Hypothalamus (tissue), 51 donors: ENCODE measurements at places on chromosomes 3 and 15.

- peak; percentile 51 for DNase-seq
Observed at GRCh38 chr3:3798631-3799113, 559 bp upstream of the LRRN1 start.

DNA sequence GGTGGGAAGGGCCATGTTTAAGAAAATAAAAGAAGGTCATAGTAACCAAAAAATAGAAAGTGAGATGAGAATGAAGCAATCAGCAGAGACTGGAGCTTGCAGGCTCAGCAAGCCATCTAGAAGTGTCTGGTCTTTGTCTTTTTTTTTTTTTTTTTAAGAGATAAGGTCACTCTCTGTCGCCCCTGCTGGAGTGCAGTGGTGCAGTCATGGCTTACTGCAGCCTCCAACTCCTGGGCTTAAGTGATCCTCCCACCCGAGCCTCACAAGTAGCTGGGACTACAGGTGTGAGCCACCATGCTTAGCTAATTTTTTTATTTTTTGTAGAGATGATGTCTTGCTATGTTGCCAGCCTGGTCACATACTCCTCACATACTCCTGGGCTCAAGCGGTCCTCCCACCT lies 36.2 kb downstream of the GXYLT2 start:
- no peak for DNase-seq

- no peak for DNase-seq
Observed at GRCh38 chr3:75248974-75249373, 415.2 kb upstream of the FRG2C start.

GRCh38 chr15:52870015-52870414 lies 79.9 kb upstream of the ONECUT1 start:
- DNase-seq, result no peak

GRCh38 chr3:128806588-128806987 lies 72.8 kb upstream of the ACAD9 start:
- DNase-seq, result no peak

- DNase-seq, result no peak
Observed at GRCh38 chr3:18655827-18656226, 230.7 kb upstream of the SATB1 start.

DNA sequence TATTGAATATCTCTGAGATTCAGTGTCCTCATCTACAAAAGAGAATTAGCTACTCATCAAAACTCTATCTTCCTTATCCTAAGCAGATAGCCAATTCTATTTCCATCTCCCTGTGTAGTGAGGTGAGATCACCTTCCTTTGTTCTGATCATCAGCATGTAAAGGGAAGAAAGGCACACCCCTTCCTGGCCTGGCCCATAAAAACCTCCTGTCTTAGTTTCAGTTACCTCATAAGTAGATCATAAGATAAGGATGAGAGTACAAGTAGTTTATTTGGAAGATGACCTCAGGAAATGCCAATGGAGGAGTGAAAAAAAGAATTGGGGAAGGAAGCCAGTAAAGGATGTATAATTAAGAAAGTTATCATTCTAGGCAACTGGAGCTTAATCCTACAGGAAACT lies 114.5 kb upstream of the GADL1 start:
- DNase-seq, result no peak

DNA sequence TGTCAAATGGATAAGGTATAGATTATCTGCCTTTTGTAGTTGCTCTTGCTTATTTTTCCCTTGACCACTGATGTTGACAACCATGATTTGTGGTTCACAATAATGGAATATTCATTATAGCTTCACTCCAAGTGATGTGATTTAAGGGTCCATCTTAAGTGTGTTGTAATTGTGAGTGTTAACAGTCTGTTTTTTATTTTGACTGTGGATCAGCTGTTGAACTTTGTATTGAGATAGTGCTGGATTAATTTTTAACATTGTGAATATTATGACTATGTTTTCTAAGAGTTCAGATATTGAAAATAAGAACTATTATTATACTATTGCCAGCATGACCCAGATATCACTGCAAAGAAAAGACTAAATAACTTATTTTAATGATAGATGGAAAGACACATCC lies 8.6 kb upstream of the GASK1A start:
- no peak for DNase-seq

GRCh38 chr15:87144775-87145174 lies 1065.1 kb downstream of the AGBL1 start:
- no peak for DNase-seq

GRCh38 chr3:46523556-46523955 lies 25.8 kb downstream of the RTP3 start:
- DNase-seq, result no peak

DNA sequence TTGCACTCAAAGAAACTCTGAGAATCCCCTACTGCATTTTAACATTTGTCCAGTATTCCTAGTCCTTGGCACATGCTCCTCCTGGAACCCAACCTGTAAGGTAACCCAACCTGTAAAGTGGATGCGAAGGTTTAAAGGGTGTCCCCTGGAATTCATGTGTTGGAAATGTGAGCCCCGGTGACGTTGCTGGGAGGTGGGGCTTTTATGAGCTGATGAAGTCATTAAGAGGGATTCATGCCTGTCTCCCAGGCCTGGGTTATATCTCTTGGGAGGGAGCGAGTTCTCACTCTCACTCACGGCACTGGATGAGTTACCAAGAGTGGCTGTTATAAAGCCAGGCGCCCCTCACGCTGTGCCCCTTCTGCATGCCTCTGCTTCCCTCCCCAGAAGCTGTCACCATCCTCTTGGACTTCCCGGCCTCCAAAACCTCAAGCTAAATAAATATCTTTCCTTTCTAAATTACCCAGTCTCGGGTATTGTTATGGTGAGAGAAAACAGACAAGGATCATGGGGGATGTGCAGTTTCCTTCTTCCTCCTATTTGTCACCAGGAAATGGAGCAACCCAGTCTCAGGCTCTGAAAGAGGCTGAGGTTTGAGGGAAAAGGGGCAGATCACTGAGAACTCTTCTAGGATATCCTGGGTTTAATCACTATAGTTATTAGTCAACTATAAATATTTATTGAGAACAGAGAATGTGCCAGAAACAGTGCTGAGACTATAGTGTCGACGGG lies 7.6 kb downstream of the XXYLT1 start:
- no peak for DNase-seq

DNA sequence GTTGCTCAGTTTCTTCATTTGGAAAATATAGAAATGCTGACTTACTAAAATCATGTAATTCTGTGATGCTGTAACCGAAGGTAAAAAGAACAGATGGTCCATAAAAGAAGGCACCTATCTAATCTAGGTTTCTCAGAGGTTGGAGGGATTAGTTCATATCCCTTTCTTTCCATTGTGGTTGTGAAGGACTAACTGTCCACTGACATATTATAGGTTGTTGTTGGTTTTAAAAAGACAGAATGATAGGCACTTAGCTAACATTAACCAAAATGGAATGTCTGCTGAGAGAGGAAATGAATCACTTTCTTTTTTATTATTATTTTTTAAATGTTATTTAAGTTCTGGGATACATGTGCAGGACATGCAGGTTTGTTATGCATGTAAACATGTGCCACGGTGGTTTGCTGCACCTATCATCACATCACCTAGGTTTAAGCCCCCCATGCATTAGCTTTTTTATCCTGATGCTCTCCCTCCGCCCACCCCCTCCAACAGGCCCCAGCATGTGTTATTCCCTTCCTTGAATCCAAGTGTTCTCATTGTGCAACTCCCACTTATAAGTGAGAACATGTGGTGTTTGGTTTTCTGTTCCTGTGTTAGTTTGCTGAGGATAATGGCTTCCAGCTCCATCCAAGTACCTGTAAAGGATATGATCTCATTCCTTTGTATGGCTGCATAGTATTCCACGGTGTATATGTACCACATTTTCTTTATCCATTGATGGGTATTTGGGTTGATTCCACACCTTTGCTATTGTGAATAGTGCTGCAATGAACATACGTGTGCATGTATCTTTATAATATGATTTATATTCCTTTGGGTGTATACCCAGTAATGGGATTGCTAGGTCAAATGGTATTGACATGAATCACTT lies 45.8 kb downstream of the ALDH1A2 start:
- DNase-seq, result no peak

GRCh38 chr3:58217209-58217811 lies 6.5 kb upstream of the DNASE1L3 start:
- peak; percentile 66 for DNase-seq

DNA sequence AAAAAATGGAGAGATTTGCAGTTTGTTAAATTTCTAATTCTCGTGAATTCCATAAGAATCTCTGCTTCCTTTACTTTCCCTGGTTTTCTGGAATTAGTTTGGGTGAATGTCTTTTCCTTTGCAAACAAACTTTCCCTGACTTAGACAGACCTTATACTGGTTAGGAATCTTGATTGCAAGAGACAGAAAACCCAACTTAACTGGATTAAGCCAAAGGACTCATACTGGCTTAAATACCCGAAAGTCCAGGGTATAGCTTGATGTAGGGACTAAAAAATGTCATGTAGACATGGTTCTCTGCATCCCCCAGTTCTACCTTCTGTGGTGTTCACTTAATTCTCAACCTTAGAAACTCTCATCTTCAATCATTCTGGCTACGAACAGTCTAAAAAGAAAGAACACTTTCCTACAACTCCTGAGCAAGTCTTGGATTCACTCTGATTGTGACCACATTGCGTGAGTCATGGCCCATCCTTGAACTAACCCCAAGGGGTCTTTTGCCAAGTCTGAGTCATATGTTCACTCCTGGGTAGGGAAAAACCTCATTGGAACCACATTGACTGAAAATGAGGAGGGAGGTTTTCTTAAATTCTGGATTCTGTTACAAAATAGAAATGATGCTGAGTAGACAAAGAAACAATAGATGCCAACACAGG lies 136.0 kb upstream of the DAZL start:
- DNase-seq, result no peak

DNA sequence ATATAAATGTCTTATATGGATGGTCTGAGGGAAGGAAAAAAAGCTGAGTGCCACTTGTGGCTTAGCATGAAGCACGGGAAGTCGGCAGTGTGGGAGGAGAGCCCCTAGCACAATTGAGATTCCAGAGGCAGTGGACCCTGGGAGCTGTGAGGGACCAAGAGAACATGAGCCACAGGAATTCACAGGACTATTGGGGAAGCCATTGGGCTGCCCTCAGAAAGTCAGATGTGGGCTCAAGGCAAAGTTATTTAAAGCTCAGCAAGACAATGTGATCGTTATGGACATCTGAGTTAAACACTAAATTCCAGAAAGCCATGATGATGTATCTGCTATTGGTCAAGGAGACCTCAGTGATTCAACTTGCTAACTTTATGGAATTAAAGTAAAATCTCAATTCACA lies 380.8 kb upstream of the IL12A start:
- no peak for DNase-seq

GRCh38 chr3:55009372-55009771 lies 81.5 kb upstream of the LRTM1 start:
- DNase-seq, result no peak

DNA sequence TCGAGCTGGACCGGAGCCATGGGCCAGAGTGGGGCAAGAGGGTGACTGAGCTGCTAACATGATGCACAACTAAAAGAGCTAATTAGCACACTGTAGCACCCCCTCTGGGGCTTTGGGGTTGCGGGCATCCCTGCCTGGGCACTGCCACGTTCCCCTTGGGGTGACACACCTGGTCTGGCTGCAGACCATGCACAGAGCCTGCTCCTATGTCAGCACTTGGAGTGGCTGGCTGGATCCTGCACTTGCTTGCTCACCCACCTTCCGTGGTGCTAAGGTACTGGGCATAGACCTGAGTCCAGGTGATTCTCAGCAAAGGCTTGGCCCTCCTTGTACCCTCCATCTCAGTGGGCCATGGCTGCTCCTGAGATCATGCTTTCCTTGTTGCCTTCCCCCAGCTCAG lies 12.8 kb upstream of the SPTBN5 start:
- DNase-seq, result no peak

- DNase-seq, result no peak
Observed at GRCh38 chr15:78255421-78256043, 8.8 kb upstream of the DNAJA4 start.

GRCh38 chr15:82851306-82851850 lies 42.0 kb downstream of the WHAMM start:
- no peak for DNase-seq

- DNase-seq, result no peak
Observed at GRCh38 chr3:25784971-25785370, 1.7 kb upstream of the NGLY1 start.

DNA sequence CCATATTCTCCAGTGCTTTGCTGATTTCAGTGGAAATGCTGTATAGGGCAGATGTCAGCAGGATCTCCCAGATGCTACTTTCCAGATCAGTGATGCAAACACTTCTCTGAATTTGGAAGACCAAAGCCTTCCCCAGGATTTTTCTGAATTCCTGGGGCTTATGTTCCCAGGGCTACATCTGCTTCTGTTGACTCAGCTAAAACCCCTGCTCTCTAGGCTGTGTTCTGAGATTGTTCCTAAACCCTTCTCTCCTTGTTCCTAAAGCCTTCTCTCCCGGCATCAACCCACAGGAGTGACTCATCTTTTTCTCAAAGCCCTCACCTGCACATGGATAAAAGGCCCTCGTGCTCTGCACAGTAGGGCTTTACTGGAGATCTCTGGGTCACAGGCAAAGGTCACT lies 35.5 kb downstream of the FAH start:
- DNase-seq, result no peak

DNA sequence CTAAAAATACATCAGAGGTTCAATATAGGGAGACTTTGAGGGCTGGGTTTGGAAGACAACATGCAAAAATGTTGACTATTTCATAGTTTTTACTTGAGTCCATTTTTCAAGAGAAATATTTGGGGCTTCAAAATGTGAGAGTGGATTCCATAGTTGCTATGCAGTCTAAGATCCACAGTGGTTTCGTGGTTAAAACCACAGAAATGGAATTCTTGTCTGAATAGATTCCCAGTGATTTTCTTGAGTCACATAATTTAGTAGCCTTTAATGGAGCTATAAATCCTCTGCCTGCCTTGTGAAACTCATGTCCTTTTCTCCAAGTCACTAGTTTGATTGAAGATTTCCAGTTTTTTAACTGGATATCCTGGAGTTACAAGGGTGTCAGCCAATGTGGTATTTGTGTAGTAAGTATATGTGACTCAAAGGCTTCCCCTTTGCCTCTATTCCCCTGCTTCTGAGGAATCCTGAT lies 94.7 kb upstream of the RBMS3 start:
- DNase-seq, result no peak

DNA sequence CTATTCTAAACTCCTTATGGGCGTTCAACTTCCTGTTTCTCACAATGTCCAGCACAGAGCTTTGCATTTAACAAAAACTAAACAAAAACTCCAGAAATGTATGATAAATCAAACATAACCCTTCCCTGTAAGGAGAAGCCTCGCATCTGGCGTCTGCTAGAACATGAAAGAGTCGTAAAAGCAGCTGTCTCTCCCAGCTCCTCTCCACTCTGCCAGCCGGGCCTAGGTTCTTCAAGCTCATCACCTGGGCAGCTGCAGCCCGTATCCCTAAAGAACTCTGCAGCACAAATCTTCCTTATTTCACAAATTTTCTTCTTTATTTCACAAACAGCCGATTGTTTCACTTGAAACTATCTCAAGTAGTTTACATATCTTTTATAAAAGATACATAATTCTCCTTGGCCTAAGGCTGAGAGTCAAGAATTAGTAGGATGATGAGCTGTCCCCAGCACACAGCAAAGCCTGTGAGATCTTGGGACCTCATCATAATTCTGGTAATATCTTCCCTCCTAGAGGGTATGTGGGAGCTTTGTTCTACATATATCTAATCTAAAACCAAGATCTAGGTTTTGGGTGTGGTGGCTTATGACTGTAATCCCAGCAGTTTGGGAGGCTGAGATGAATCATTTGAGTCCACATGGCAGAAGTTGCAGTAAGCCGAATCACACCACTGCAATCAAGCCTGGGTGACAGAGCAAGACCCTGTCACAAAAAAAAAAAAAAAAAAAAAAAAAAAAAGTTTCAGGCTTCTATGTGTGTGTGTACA lies 35.3 kb downstream of the ANXA2 start:
- no peak for DNase-seq
